GM04503 (cell line): ENCODE measurements at places on chromosomes 7 and 10.

GRCh38 chr10:31725436-31725835, 203.2 kb downstream of the ARHGAP12 start:
- DNase-seq, result no peak

DNA sequence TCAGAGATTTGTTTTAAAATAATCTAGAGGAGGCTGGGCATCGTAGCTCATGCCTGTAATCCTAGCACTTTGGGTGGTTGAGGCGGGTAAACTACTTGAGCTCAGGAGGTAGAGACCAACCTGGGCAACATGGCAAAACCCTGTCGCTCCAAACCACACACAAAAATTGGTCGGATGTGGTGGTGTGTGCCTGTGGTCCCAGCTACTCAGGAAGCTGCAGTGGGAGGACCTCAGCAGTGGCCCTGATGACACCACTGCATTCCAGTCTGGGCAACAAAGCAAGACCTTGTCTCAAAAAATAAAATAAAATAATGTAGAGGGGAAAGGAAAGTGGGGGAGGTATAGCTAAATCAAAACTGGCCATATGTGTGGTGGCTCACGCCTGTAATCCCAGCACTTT, 13.9 kb upstream of the PPP3CB start:
- DNase-seq, result no peak

DNA sequence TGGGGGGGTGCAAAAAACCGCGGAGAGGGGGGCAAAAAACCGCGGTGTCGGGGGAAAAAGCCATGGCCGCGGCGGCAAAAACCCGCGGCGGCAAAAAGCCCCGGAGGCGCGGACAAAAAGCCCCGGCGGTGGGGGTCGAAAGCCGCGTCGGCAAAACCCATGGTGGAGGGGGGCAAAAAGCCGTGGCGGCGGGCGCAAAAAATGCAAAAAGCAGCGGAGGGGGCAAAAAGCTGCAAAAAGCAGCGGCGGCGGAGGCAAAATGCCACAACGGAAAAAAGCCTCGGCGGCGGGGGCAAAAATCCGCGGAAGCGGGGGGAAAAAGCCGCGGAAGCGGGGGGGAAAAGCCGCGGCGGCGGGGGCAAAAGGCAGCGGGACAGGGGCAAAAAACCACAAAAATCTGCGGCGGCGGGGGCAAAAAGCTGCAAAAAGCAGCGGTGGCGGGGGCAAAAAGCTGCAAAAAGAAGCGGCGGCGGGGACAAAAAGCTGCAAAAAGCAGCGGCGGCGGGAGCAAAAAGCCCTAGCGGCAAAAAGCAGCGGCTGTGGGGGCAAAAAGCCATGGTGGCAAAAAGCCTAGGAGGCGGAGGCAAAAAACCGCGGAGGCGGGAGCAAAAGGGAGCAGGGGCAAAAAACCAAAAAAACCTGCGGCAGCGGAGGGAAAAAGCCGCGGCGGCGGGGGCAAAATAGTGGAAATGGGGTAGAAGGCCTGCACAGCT, 418.9 kb downstream of the ZNF716 start:
- no peak for DNase-seq

DNA sequence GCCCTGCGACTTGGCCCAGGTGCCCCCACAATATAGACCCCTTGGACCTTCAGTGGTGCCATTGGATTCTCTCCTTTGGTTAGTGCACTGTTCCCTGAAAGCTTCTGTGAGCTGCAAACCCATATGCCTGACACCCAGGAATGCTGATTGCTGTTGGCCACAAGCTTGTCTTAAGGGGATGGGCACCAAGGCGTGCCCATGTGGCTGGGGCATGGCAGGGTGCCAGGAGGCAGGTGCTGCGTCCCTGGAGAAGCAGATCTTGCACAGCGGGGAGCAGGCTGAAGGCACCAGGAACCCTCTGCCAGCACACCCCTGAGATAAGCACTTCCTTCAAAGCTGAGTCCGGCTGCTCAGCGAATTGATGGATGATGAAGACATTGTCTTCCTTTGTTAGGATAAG, 411.8 kb downstream of the SDK1 start:
- DNase-seq, result no peak

DNA sequence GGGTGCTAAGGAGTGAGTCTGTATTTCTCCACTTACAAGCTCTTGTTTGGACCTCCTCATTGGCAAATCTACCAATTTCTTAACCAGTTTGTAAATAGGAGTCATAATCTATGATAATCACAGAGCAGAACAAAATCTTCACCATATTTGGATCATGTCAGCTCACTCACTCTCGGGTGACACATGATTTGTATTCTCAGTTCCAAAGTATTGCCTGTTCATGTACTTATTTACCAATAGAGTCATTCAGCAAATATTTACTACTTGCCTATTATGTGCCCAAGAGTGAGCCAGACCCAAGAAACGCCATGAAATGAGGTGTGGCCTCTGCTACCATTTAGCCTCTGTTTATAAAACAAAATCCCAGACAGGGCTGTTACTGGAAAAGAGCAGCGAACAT, 114.8 kb downstream of the TSPAN12 start:
- no peak for DNase-seq

GRCh38 chr7:115410972-115411686, 489.2 kb downstream of the MDFIC start:
- DNase-seq, result no peak

- no peak for DNase-seq
Measured at GRCh38 chr10:122327237-122328206, 47.0 kb upstream of the PLEKHA1 start.

- DNase-seq, result no peak
Measured at GRCh38 chr10:62648921-62649320, 155.6 kb upstream of the ADO start.

GRCh38 chr10:132098539-132099388, 33.0 kb downstream of the JAKMIP3 start:
- no peak for DNase-seq

DNA sequence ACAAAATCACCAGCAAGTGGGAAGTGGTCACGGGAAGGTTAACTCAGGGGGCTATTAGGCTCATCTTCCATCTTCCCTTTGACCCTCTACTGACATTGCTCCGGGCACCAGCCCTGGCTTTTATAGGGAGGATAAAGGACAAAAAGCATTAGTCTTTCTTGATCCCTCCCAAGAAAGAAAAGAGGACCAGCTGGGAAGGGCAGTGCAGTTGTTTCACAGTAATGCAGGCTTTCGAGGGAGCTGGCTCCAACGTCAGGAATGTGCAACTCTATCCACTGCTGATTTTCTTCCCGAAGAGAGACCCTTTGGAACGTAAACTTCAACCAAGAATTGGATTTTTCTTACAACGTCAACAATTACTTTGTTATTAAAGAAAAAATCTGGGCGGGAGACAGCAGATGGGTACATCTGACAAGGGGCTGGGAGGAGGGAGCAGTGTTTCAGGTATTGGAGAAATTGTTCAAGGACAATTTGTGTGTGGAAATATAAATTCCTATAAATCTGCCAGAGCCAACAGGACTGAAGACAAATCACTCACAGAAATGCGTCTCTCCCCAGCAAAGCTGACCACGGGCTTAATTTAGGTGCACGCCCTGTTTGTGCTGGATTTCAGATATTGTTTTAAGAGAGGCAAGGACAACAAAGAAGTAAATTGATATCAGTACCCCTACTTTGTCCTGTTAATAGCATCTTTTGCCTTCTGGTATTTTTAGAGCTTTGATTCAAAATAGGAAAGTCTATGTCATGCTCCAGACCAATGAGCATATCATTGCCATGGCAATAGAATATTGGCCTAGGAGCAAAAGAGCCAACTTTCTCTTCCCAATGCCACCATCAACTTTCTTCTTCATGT, 23.4 kb upstream of the ARID5B start:
- no peak for DNase-seq
